Foreskin fibroblast (primary cell): ENCODE measurements at places on chromosomes 5 and 9.

- DNase-seq = no peak
Observed at GRCh38 chr5:174312270-174312617, 266.7 kb downstream of the NSG2 start.

- no peak for DNase-seq
Observed at GRCh38 chr5:5756762-5757161, 334.3 kb downstream of the ICE1 start.

- DNase-seq = no peak
Observed at GRCh38 chr5:19322716-19323485, 665.1 kb downstream of the CDH18 start.

DNA sequence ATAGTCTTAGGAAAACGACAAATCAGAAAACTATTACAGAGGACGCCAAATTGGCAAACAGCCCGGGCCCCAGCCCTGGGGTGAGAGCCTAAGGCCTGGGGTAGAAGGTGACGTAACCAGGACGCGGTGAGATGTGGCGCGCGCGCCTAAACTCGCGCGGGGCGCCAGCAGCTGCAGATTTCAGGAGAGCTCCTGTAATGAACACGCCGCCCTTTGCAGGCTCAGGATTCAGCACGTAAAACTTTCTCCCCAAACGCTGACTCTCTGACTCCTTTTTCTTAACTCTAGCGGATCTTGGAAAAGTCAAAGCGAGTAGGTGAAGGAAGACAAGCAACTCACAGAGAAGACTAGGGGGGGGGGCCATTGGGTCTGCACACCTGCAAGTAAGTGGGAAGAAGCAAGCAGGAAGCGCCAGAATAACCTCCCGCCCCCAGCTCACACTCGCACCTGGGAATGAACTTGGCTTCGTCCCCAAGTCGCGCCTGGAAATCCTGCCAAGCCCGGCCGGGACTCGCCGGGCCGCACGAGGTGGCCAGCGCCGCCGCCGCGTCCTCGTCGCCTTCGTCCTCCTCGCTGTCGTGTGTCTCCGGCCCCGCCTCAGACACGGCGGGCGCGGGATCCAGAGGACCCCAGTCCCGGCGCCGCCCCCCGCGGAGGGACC is 822 bp downstream of the RASEF start:
- peak; percentile 64 for DNase-seq

- DNase-seq = no peak
Observed at GRCh38 chr5:103271570-103272289, 13.2 kb downstream of the MACIR start.

DNA sequence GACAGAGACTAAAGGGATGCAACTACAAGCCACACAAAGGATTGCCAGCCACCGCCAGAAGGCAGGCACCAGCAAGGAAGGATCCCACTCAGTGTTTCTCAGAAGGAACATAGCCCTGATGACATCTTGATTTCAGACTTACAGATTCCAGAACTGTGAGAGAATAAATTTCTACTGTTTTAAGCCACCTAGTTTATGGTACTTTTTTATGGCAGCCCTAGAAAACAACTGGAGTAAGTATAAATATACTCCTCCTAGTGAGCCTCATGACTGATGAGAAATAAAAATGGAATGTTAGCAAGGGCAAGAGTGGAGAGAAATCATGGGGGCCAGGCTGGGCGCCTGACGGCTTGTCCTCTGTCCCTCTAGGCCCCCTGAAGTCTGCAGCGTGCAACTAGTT is 307.3 kb downstream of the PIK3R1 start:
- peak; percentile 38 for DNase-seq

- no peak for DNase-seq
Observed at GRCh38 chr5:114201332-114201731, 160.5 kb upstream of the KCNN2 start.

DNA sequence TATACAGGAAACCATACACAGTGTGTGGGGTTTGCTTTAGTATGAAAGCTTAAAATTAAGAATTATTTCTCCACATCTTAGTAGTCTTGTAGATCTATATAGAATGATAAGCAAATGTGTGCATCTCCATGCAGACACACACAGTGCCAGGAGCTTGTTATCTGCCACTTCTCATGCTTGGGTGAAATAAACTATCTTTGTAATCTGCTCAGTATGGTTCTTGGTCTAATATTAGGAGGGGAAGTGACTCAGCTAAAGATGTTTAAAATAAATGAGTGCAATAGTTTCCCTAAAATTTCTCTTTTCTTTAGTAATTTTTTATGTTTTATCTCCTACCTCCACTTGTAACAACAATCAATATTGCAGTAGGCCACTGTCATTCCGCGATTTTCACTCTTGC is 689.6 kb downstream of the TAF11L14 start:
- DNase-seq = no peak

DNA sequence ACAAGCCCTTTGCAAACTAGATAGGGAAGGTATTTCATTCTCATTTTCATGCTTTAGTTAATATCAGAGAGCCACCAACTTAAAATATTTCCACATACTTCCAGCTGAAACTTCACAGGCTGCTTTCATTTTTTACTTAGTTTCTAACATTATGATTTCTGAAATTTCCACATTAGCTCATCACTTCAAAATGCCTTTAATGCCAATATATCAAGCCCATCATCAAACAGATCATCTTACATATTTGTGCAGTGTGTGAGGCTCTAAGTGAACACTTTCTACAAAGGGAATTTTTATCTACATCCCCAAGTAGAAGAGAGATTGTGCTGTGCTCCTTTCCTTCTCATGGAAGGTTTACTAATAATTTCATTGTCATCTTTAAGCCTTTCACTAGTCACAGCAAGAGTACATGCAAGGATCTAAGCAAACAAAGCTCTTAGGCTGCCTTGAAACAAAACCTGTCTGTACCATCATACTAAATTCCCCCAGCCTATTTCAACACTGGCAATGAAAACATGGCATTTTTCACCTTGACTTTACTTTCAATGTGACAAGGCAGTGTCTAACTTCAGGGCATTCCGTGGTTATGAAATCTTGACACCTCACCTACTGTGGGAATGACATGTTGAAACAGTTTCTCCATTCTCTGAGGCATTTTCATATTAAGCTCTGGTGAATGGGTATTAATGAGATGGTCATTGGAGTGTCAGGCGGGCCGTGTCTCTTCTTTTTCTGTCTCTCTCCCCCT is 45.4 kb downstream of the PPP2R2B start:
- no peak for DNase-seq

GRCh38 chr9:127938298-127938690 is 640 bp upstream of the DPM2 start:
- no peak for DNase-seq

DNA sequence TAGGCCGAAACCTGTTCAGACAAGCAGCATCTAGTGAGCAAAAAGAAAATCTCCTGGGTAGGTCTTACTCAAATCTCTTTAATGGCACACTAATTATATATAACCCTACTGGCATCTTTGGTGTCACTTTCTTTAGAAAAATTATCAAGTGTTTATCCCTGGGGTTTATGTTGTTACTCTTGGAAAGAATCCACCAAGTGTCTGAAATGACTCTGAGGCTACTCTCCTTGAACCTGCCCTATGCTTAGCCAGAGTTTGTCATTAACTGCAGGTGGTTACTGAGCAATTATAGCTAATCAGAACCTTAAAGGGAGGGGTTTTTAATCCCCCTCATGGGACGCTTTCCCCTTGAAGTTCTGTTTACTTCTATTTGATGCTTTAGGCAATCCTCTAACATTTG is 381.9 kb downstream of the PLK2 start:
- no peak for DNase-seq

GRCh38 chr9:73162987-73163768 is 11.5 kb downstream of the ANXA1 start:
- no peak for DNase-seq

- peak; percentile 62 for DNase-seq
Observed at GRCh38 chr5:54090495-54091120, 219.8 kb downstream of the ARL15 start.

DNA sequence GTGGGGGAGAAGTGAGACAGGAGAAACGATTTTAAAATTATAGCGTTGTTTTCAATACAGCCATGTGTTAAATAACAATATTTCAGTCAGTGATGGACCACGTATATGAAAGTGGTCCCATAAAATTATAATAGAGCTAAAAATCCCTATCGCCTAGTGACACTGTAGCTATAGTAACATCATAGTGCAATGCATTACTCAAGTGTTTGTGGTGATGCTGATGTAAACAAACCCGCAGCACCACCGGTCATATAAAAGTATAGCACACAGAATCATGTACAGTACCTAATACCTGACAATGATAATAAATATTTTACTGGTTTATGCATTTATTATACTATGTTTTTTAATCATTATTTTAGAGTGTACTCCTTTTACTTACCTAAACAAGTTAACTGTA is 407.4 kb upstream of the SEMA6A start:
- DNase-seq = no peak

DNA sequence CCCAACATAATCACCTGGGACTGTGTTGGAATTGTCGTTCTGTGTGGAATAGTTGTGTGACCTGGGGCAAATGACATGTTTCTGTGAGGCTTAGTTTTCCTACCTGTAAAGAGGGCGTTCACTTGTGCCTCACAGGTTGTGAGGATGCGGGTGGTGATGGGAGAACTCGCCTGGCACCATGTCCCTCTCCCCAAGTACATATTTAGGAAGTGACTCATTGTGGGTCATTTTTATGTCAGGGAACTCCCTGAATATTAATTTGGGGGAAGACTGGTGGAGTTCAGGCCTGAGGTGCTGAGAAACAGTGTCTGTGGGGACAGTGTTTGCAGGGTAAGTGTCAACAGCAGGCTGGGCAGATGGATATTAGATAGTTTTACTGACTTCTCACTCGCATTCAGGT is 144.7 kb downstream of the KDM4C start:
- DNase-seq = no peak

DNA sequence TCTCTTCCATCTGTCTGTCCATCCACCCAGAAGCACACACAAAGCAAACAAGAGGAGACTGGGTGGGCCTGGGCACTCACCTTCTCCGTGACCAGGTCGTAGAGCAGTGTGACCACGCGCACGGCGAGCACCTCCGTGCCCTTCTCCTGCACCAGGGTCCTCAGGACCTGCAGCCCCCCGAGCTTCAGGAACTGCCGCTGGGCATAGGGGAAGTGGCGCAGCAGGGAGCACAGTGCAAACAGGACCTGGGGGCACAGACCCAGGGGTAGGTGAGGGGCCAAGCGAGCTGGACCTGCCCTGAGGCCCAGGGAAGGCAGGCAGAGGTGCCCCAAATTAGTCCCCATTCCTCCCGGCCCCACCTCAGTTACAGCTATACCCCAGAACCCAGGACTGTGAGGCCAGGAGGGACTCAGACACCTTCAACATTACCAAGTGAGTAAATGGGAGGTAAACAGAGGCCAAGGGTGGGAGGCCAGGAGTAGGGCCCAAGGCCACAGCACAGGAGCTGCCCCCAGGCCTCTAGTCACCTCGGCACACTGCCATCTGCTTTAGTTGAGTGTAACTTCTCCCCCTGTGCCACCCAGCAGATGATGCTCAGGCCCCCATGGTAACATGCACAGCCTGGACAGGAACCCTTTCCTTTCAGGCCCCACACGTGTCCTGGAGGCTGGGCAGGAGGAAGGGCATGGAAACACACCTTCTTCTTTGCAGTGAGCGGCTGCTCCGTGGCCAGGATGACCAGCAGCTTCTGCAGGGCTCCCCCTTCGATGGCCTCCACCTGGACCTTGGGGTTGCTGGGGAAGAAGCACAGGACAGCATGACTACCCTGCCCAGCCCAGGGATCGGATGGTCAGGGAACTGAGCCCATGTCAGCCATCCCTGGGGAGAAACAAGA is 76.2 kb upstream of the LRRTM2 start:
- DNase-seq = no peak

DNA sequence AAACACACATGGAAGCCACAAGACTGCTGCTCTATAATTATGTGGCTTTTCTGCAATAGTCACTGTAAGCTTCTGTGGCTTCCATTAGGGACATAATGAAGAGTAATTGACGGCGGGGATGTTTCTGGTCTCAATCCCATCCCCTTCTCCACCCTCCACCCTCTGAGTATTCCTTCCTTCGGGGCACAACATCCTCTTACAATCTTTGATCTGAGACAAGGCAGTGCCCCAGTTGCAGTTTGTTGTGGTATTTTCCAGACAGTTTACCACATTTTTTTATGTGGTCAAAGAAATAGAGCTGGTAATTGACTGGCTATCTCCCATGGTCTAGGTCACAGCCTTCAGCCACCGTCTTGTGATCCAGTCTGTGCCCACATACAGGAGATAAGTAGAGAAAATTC is 277.7 kb downstream of the NR2F1-AS1 start:
- no peak for DNase-seq
